ENCODE measurements at places on chromosomes 2 and 18.

DNA sequence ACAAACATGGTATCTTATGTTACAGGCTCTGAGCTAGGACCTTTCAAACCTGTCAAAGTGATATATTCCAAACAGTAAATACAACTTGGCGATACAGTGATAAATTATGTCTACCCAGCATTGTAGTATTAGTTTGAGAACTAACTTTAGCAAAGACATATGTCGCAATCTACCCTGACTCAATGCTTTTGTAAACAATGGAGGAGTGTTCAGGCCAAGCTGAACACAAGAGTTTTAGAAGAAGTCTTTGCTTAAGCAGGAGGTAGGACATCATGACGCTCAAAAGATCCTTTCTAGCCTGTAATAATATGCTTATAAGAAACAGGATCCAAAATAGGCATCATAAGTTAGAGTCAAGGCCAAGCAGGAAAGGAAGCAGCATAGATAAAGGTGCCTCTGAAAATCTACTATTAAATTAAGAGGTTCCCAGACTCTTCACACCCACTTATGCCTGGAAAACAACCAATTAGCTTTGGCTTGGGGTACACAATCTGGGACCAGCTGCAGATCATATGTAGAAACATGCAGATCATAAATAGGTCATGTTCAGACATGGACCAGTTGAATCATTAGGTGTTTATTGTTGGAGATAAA lies 132.5 kb downstream of the CSRNP3 start:
- no peak for DNase-seq

DNA sequence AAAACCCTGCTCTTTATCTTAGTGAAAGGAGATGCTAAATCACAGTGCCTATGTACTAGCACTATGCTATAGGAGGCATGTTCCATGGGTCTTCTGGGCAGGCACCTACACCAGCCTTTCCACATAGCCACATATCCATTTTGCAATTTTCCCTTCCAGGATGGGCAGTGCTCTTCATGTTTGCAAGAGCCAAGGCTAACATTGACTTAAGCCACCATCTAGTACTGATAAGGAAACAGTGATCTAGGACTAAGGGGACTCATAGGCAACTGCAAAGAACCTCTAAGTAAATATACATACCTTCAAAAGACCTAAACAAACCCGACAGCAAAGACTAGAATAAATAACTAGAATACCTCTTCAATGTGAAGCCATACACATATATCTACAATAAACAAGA lies 919.7 kb upstream of the GYPC start:
- no peak for DNase-seq

- DNase-seq = no peak
Observed at GRCh38 chr2:168120310-168120709, 127.1 kb downstream of the STK39 start.

- DNase-seq = no peak
Observed at GRCh38 chr2:54845514-54845913, 122.1 kb downstream of the EML6 start.

GRCh38 chr2:140242889-140243288 lies 1462.7 kb upstream of the NXPH2 start:
- no peak for DNase-seq

DNA sequence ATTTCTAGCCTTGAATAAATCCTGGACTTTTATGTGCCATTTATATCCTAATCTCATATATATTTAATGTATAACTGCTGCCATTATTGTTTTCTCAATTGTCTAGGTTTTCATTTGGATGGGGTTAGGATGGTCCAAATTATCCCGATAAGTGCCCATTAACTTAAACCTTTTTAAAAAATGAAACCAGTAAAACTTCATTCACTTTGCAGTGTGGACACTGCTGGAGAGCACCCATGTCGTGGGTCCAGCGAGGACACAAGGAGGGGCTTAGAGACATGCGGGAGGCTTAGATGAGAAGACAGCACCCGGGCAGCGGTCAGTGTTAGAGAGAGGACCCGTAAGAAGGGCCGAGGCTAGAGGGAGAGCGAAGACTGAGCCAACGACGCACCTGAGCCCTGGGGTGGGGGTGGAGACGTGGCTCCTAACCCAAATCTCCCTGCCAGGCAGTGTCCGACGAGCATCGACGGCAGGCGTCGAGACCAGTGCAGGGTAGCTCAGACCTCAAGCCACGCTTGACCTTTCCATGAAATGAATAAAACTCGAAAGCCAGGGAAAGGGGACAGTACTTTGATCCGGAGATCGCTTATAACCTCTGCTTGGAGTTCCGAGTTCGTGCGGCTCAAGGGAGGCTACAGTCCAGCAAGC lies 9.0 kb upstream of the EN1 start:
- DNase-seq = no peak

- no peak for DNase-seq
Observed at GRCh38 chr2:229795058-229795457, 80.7 kb upstream of the DNER start.

GRCh38 chr2:239824866-239825704 lies 200.1 kb downstream of the NDUFA10 start:
- DNase-seq = no peak

DNA sequence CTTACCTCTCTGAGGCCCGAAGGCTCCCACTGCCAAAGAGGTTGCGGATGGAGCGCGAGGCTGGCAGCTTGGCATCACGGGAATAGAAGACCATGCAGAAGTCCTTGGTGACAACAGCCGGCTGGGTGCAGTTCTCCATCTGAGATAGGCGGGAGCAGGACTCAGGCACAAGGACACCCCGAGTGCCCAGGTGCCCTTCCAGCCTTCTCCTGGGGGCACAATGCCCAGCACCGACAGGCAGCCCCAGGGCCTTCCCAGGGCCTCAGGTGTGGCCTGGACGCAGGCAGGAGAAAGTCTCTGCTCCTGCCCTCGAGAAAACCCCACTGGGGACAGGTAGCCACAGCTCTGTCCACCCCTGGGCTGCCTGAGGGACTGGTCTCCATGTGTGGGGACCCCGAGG lies 33.6 kb downstream of the AQP12A start:
- no peak for DNase-seq

- DNase-seq = no peak
Observed at GRCh38 chr18:68779169-68779568, 18.7 kb upstream of the CCDC102B start.

DNA sequence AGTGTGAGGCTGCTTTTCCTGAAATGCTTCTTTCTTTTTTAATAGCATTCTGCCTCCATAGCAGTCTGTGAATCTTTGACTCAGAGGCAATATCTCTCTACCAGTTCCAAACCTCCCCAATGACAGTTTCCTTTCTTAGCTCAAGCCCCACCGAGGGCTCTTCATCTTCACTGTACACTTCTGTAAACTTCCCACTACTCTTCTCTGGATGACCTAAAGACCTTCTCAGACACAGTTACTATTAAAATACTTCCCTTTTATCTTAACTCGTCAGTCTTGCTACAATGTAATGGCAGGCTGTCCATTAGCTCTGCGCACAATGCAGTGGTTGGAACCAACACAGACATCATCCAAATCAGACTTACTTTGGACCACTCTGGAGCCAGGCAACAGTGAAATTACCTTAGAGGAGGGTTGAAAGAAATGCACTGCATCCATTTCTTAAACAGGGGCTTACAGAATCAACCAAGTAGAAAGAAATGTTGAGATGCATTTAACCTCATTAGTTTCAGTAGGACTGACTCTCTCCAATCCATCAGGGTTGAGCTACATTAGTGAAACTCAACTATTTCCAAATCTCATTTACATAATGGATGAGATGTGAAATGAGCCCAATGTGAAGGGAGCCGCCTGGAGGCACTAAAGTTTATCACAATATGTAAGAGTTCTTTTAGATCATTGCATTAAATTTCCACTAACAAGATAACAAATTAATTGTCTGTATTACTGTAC lies 343.8 kb downstream of the SETBP1 start:
- DNase-seq = no peak

DNA sequence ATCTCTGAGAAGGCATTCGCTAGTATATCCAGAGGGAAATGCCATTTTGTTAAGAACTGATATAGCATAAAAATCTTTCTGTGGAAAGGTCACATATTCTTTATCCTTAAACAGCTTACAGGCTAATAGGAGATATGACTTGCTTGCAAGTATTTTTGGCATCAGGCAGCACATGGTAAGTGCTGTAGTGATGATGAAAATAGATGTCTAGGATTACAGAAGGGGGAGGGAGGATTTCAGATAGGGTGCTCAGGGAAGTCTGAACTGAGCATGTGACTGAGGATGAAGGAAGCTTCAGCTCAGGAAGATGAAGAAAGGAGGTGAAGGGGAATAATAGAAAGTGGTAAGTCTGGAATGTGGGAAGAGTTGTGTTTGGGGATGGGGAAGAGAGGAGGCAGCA lies 158.5 kb upstream of the NOSTRIN start:
- no peak for DNase-seq

- DNase-seq = no peak
Observed at GRCh38 chr2:8822218-8822617, 15.2 kb downstream of the KIDINS220 start.

DNA sequence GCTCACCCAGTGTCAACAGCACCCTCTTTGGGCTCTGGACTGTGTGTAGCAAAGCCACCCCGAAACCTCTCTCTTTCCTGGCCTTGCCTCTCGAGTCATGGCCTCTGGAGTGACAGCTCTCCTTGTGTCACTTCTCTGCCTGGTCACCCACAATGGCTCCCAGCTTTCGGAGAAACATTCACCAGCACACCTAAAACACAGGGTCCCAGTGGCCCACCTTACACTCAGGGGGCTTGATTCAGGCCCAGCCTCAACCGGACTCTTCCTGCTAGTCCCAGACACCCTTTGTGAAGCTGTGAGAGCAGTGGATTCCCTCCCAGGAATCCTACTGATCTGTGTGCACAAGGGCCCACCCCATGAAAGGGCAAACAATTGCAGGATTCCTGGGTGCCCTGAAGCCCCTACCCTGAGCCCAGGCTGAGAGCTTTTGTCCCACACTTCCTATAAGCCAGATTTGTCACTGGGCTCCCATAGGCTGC lies 137.2 kb upstream of the HAAO start:
- no peak for DNase-seq

GRCh38 chr2:238644095-238645081 lies 203.5 kb upstream of the TWIST2 start:
- no peak for DNase-seq

GRCh38 chr2:158676295-158676694 lies 118.8 kb upstream of the DAPL1 start:
- no peak for DNase-seq

DNA sequence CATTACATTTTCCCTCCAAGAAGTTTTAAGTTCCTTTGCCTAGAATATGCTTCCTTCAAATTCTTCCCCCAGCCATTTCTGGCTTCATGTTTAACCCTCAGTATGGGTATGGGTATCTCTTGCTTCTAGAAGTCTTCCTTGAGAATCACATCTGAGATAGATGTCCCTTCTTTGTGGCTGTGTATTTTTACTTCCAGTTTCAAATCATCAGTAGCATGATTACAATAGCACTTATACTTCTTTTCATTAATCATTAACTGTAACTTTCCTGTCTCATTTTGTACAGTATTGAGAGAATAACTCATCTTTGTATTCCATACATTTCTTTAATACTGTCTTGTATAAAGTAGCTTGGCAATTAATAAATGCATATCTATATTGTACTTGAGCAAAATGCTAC lies 17.3 kb upstream of the PDE1A start:
- no peak for DNase-seq

GRCh38 chr2:227401550-227401949 lies 13.8 kb upstream of the SCYGR1 start:
- no peak for DNase-seq

DNA sequence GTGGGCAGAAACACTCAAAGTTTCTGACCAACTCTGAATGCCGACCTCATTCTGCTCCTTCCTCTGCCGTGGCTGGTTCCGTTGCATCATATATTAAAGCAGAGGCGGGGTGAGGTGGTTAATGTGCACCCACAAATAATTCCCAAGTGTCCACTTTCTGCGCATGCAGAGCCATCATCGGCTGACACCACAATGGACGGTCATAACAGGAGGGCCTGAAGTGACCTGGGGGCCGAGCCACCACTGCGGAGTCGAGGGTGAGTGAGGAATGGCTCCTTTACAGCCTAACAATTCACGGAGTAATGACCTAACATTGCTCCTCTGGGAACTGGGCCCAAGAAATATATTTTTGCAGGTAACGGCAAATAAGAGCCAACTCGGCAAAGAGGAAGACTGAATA lies 32.9 kb upstream of the GLI2 start:
- DNase-seq = no peak

All from effector memory CD4-positive, alpha-beta T cell (primary cell).